Natural killer cell treated with Interleukin-12 subunit alpha and Interleukin-12 subunit beta and Interleukin-15 and Interleukin-18, amount 100 ng/mL, for 72 hours (primary cell): ENCODE measurements at places on chromosomes 3 and 15.

- peaks cover 19% of the 10 kb centered on the region for H3K4me1 ChIP-seq
- H3K36me3 ChIP-seq = no peaks in the 10 kb centered on the region
- H3K4me3 ChIP-seq = no peak overlapping the region
- no peaks in the 10 kb centered on the region for H3K27me3 ChIP-seq
- DNase-seq = no peak
- no peak overlapping the region for H3K27ac ChIP-seq
Observed at GRCh38 chr3:138817695-138818094, 17.0 kb downstream of the PIK3CB start.

- H3K4me3 ChIP-seq = no peak overlapping the region
- no peaks in the 10 kb centered on the region for H3K4me1 ChIP-seq
- no peaks in the 10 kb centered on the region for H3K36me3 ChIP-seq
- no peak overlapping the region for H3K27ac ChIP-seq
- no peak for DNase-seq
- H3K27me3 ChIP-seq = peaks cover 53% of the 10 kb centered on the region
Observed at GRCh38 chr15:70955151-70955550, 62.5 kb downstream of the LRRC49 start.

- H3K4me1 ChIP-seq = peaks cover 57% of the 10 kb centered on the region
- peaks cover 38% of the 10 kb centered on the region for H3K36me3 ChIP-seq
- H3K27ac ChIP-seq = peak within 1 kb of the TSS; percentile 91
- peak; percentile 94 for DNase-seq
- no peaks in the 10 kb centered on the region for H3K27me3 ChIP-seq
Observed at GRCh38 chr15:38564557-38565286, at the start of gene RASGRP1. RASGRP1 (minus strand) TSS chr15:38564814; CDS start chr15:38564628, 186 bp downstream.

DNA sequence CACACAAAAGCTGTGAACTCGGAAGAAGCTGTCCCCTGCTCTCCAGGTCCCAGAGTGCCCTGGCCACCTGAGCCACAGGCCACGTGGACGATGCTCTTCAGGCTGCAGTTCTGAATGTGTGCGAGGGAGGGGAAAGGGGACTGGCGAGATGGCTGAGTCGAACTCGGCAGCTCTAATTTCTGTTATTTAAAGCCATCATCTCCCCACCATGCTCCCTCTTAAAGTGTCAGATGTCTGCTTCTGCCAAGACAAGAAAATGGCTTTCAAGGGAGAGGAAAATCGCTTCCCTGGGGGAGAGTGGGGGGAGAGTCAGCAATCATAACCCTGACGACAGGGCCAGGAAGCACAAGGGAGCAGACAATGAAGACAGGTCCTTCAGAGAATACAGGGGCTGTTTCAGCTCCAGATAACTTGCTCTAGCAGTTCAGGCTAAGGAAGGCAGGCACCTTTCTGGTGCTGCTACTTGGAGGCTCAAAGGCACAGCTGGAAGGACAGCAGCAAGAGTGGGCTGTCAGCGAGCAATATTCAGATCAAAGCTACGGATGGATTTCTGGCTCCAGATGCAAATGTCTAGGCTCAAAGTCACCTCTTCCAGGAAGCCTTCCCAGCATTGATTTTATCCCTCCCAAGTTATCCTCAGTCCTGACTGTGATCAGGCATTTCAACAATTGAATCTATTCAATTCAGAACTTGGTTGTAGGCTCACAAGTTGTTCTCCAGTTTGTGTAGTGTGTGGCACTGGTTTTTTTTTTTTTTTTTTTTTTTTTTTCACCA is 15.5 kb upstream of the CCDC33 start:
- H3K27me3 ChIP-seq = peaks cover 26% of the 10 kb centered on the region
- H3K27ac ChIP-seq = no peak overlapping the region
- DNase-seq = no peak
- no peaks in the 10 kb centered on the region for H3K36me3 ChIP-seq

GRCh38 chr3:102346897-102347296 is 87.9 kb upstream of the ZPLD1 start:
- no peak overlapping the region for H3K4me3 ChIP-seq
- no peaks in the 10 kb centered on the region for H3K36me3 ChIP-seq
- no peak overlapping the region for H3K27ac ChIP-seq
- DNase-seq = no peak
- H3K4me1 ChIP-seq = no peaks in the 10 kb centered on the region
- no peaks in the 10 kb centered on the region for H3K27me3 ChIP-seq

GRCh38 chr3:72976281-72976741 is 20.3 kb upstream of the PPP4R2 start:
- H3K27ac ChIP-seq = peak overlapping the region; percentile 95
- H3K4me1 ChIP-seq = peaks cover 19% of the 10 kb centered on the region
- peak overlapping the region; percentile 55 for H3K4me3 ChIP-seq
- DNase-seq = no peak
- no peaks in the 10 kb centered on the region for H3K36me3 ChIP-seq
- H3K27me3 ChIP-seq = peaks cover 7% of the 10 kb centered on the region

DNA sequence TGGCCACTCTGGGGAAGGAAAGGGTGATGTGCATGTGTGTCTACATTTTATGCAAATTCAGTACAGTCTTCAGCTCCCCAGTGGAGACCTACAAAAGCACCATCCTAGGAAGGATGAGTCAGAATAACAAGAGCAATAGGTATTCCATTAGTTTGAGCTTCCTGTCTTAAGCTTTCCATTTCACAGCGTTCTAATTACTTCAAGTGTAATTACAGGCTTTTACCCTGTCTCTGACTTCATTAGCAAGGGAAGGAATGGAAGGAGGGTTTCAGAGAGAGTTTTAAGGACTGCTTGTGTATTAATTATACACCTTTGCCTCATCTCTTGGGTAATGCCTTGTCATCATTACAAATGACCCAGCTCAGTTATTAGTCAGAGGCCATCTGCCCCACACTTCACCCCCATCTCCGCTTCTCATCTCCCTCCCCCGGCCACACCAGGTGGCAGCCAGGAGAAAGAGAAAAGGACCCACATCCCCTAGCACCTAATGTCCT is 202.8 kb upstream of the MRPL3 start:
- peaks cover 15% of the 10 kb centered on the region for H3K27me3 ChIP-seq
- H3K27ac ChIP-seq = no peak overlapping the region
- H3K4me3 ChIP-seq = no peak overlapping the region
- H3K4me1 ChIP-seq = no peaks in the 10 kb centered on the region

- H3K4me1 ChIP-seq = no peaks in the 10 kb centered on the region
- no peaks in the 10 kb centered on the region for H3K36me3 ChIP-seq
- DNase-seq = no peak
- H3K4me3 ChIP-seq = no peak overlapping the region
- H3K27me3 ChIP-seq = no peaks in the 10 kb centered on the region
Observed at GRCh38 chr3:191592105-191592504, 131.1 kb downstream of the PYDC2 start.

GRCh38 chr3:54853573-54854404 is 74.1 kb downstream of the LRTM1 start:
- H3K4me1 ChIP-seq = no peaks in the 10 kb centered on the region
- peaks cover 2% of the 10 kb centered on the region for H3K27me3 ChIP-seq
- no peak overlapping the region for H3K4me3 ChIP-seq
- H3K27ac ChIP-seq = no peak overlapping the region
- no peaks in the 10 kb centered on the region for H3K36me3 ChIP-seq

- H3K27me3 ChIP-seq = peaks cover 10% of the 10 kb centered on the region
- H3K27ac ChIP-seq = no peak overlapping the region
- no peaks in the 10 kb centered on the region for H3K4me1 ChIP-seq
- no peaks in the 10 kb centered on the region for H3K36me3 ChIP-seq
- no peak overlapping the region for H3K4me3 ChIP-seq
- DNase-seq = no peak
Observed at GRCh38 chr15:70741677-70742293, 21.6 kb downstream of the UACA start.

DNA sequence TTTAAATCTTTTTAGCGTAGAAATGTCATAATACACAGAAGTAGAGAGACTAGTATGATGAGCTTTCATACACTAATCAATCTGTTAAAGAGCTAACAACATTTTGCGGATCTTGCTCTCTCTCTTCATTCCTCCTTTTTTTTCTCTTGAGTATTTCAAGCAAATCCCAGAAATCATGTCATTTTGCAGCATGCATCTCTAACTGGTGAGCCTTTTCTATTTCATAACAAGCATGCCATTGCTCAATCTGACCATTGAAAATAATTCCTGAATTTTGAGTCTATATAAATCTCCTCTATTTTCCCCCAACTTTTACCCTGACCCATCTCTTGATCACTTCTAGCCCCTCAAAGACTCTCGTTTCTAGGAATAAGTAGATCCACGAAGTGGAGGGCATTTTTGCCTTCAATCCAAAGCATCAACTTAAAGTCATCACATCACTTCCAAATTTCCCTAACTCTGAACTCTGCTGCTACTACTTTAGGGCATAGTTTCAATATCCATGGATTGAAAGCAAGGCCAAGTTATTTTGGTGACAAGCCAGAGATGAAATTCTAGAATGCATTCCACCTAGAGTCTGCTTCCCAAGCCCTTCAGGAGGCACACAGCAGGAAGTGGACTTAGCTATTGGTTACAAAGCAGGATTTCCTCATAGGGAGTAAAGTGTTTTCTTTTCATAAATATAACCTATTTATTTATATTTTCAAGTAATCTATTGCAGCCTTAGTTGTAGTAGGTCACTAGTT is 253.5 kb upstream of the ZPLD1 start:
- H3K27me3 ChIP-seq = peaks cover under 1% of the 10 kb centered on the region
- no peaks in the 10 kb centered on the region for H3K36me3 ChIP-seq
- DNase-seq = no peak
- H3K27ac ChIP-seq = no peak overlapping the region

- no peaks in the 10 kb centered on the region for H3K36me3 ChIP-seq
- no peak overlapping the region for H3K4me3 ChIP-seq
- H3K27me3 ChIP-seq = no peaks in the 10 kb centered on the region
- no peak for DNase-seq
Observed at GRCh38 chr3:158381262-158381868, 189.6 kb upstream of the MLF1 start.

DNA sequence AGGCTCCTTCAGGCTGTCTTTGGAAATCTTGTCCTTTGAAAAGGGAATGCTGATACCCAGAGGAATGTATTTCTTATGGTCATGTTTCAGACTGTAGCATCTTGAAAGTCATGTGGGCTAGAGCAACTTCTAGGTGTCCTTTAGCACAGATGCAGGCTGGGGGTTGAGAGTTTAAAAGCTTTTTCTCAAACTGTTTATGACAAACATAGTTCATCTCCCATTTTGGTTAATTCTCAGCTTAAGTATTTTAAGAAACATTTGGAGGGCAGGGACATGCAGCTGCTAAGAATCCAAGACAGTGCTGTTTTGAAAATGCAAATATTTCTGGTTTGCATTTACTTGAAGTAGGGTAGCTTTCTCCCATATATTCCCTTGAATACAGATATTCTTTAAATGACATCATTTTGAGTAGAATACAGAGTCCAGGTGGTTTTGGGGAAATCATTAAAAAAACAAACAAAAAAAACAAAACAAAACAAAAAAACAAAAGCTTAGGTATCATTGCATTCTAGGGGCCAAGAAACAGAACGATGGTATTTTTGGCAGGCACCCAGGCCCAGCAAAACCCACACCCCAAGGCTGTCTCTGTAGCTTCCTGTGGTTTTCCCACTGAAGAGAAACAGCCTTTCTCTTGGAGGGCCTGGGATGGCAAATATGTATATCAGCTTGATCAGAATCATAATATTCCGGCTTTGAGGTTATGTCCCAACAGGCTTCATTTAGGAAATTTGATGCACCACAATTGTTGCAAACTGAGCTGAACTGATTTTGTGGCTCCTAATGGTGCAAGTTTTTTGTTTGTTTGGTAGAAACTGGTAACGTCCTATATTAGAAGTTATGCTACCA is 120.0 kb downstream of the ATG7 start:
- DNase-seq = no peak
- no peaks in the 10 kb centered on the region for H3K27me3 ChIP-seq
- H3K27ac ChIP-seq = no peak overlapping the region
- H3K4me1 ChIP-seq = peaks cover 20% of the 10 kb centered on the region
- H3K36me3 ChIP-seq = no peaks in the 10 kb centered on the region
- no peak overlapping the region for H3K4me3 ChIP-seq

DNA sequence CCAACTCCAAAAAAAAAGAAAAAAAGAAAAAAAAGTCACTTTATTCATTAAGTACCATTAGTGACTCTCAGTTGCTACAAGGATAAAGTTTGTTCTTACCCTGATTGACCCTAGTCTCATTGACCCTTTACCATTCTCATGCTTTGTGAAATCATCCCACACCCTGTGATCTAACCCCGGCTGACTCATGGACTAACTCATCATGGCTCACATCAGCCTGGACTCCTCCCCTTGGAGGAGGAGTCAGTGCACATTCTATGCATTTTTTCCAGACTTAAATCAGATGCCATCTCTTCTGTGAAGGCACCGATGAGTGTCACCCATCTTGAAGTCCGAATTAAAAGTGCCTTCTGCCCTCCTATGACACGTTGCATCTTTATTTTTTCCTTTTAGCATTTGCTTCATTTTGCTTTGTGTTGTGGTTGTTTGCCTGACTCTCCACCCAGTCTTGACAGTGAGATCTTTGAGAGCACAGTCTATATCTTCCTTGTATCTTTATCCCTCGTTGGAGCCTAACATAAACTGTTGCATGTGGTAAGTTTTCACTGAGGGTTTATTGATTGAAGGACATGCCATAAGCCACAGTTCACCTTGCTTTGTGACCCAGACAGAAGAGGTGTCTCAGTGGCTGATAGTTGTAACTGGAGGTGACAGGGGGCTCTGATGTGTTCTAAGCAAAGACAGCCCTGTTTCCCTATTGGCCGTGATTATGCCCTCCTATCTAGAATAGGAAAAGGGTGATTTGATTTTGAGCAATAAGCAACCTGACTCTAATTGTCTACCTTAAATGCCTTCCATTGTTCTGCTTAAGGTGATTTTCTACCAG is 72.1 kb downstream of the IL1RAP start:
- H3K27ac ChIP-seq = peak overlapping the region; percentile 81
- H3K4me3 ChIP-seq = peak overlapping the region; percentile 72
- H3K36me3 ChIP-seq = peaks cover 4% of the 10 kb centered on the region
- peaks cover 27% of the 10 kb centered on the region for H3K4me1 ChIP-seq
- no peak for DNase-seq

- no peak overlapping the region for H3K27ac ChIP-seq
- H3K27me3 ChIP-seq = peaks cover 18% of the 10 kb centered on the region
- H3K4me3 ChIP-seq = peak overlapping the region; percentile 84
- H3K4me1 ChIP-seq = peaks cover 3% of the 10 kb centered on the region
Observed at GRCh38 chr15:72155003-72155621, 36.9 kb downstream of the SENP8 start.

- H3K36me3 ChIP-seq = no peaks in the 10 kb centered on the region
- H3K27me3 ChIP-seq = no peaks in the 10 kb centered on the region
- no peak for DNase-seq
- no peak overlapping the region for H3K4me3 ChIP-seq
- no peak overlapping the region for H3K27ac ChIP-seq
- H3K4me1 ChIP-seq = no peaks in the 10 kb centered on the region
Observed at GRCh38 chr3:63279005-63279841, 1.1 kb downstream of the SYNPR start.

- no peaks in the 10 kb centered on the region for H3K4me1 ChIP-seq
- no peak overlapping the region for H3K27ac ChIP-seq
- H3K36me3 ChIP-seq = no peaks in the 10 kb centered on the region
- no peak overlapping the region for H3K4me3 ChIP-seq
- no peak for DNase-seq
- peaks cover 25% of the 10 kb centered on the region for H3K27me3 ChIP-seq
Observed at GRCh38 chr3:179297971-179298725, 24.7 kb upstream of the ZNF639 start.
